RWPE2 (cell line): ENCODE measurements at places on chromosomes 6 and 20.

DNA sequence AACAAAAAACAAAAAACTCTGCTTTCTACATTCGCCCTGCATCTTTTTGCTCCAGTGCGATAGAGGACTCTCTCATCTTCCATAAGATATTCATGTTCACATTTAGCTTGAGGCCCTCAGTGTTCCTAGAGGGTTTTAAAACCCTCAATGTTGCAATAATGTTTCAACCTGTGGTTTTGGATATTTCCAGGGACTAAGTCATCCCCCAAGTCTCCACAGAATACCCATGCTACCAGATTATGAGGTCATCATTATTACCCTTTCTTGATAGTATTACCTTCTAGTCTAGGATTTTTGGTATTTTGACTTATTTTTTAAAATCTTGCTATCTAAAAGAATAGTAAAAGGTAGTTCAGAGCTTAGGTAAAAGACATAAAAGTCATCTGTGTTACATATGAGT lies 480.5 kb upstream of the ID4 start:
- no peak overlapping the region for H3K4me3 ChIP-seq
- no peak for DNase-seq
- H3K36me3 ChIP-seq, result no peaks in the 10 kb centered on the region

GRCh38 chr20:55882910-55883309 lies 122.4 kb downstream of the CBLN4 start:
- H3K27ac ChIP-seq, result no peak overlapping the region
- H3K4me3 ChIP-seq, result no peak overlapping the region
- DNase-seq, result no peak
- H3K27me3 ChIP-seq, result peaks cover 35% of the 10 kb centered on the region
- H3K4me1 ChIP-seq, result no peaks in the 10 kb centered on the region

DNA sequence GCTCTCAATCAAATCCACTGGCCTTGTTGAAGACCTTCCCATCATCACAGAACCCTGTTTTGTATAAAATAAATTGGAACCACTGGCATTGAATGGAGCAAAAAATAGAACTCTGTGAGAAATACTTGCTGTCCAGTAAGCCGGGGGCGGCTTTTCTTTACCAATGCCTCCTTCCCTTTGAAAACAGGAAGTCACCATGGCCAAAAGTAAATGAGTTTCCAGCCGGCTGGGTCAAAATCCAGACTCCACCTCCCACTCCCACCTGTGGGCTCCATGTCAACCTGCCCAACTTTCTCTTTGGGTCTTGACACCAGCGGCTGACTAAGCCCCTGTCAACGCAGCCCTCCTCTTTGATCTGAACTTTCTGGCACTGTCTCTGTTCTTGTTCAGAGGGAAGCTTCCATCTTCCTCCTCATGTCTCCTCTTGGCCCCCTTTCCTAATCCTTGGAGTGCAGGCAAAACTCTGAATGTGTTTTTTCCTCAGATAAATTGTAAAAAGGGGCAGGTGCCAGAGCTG lies 95.2 kb downstream of the TFAP2C start:
- no peak overlapping the region for H3K4me3 ChIP-seq
- H3K4me1 ChIP-seq, result no peaks in the 10 kb centered on the region
- no peak overlapping the region for H3K27ac ChIP-seq
- H3K36me3 ChIP-seq, result no peaks in the 10 kb centered on the region

- no peak for DNase-seq
- H3K4me3 ChIP-seq, result no peak overlapping the region
- H3K27ac ChIP-seq, result no peak overlapping the region
- no peaks in the 10 kb centered on the region for H3K36me3 ChIP-seq
- H3K27me3 ChIP-seq, result no peaks in the 10 kb centered on the region
- no peaks in the 10 kb centered on the region for H3K4me1 ChIP-seq
Observed at GRCh38 chr20:58184984-58185383, 43.5 kb downstream of the ANKRD60 start.

- no peak overlapping the region for H3K27ac ChIP-seq
- no peaks in the 10 kb centered on the region for H3K4me1 ChIP-seq
- DNase-seq, result no peak
- H3K27me3 ChIP-seq, result no peaks in the 10 kb centered on the region
- peaks cover 91% of the 10 kb centered on the region for H3K36me3 ChIP-seq
Observed at GRCh38 chr20:34452281-34452982, 63.8 kb upstream of the DYNLRB1 start.

- H3K27ac ChIP-seq, result peak overlapping the region; percentile 0
- no peak for DNase-seq
- H3K36me3 ChIP-seq, result no peaks in the 10 kb centered on the region
- H3K4me1 ChIP-seq, result peaks cover 21% of the 10 kb centered on the region
- no peak overlapping the region for H3K4me3 ChIP-seq
- no peaks in the 10 kb centered on the region for H3K27me3 ChIP-seq
Observed at GRCh38 chr20:56762401-56762800, 133.3 kb downstream of the TFAP2C start.

GRCh38 chr20:1001116-1001515 lies 995 bp downstream of the RSPO4 start:
- H3K36me3 ChIP-seq, result no peaks in the 10 kb centered on the region
- peak overlapping the region; percentile 59 for H3K4me3 ChIP-seq
- H3K27ac ChIP-seq, result peak overlapping the region; percentile 57
- no peaks in the 10 kb centered on the region for H3K4me1 ChIP-seq

DNA sequence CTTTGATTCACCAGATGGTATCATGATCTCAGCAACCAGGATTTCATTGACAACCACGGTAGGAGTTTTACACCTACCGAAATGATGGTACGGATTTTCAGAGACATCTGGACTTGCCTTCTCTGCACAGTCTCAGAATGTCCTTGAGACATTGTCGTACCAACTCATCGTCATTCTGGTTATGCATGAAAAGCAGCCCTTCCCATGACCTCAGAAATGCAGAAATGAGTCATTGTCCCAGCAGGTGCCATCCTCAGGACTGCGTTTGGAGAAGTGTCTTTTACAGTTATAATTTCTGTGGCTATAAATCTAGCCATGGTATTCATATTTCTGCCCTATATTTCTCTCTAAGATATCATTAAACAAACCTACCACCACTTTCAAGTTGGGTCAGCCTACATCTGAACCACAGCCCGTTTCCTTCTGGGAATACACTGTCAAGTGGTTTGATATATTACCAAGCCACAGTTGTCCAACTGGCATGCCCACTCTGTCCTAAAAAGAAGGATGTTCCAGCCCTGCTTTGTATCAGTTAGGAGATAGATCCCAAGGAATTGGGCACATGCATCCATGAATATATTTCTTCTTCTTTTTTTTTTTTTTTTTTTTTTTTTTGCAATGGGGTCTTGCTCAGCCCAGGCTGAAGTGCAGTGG lies 7.5 kb upstream of the BFSP1 start:
- H3K36me3 ChIP-seq, result no peaks in the 10 kb centered on the region
- no peak for DNase-seq
- peaks cover 7% of the 10 kb centered on the region for H3K4me1 ChIP-seq
- no peak overlapping the region for H3K4me3 ChIP-seq

GRCh38 chr20:1820138-1821079 lies 74.8 kb upstream of the SIRPA start:
- H3K27ac ChIP-seq, result no peak overlapping the region
- H3K4me3 ChIP-seq, result no peak overlapping the region
- peaks cover 20% of the 10 kb centered on the region for H3K4me1 ChIP-seq

GRCh38 chr6:139839506-139840156 lies 465.2 kb upstream of the CITED2 start:
- H3K4me3 ChIP-seq, result no peak overlapping the region
- DNase-seq, result no peak
- no peaks in the 10 kb centered on the region for H3K4me1 ChIP-seq
- H3K36me3 ChIP-seq, result no peaks in the 10 kb centered on the region
- H3K27me3 ChIP-seq, result no peaks in the 10 kb centered on the region
